ENCODE measurements at places on chromosomes 1 and 21. TPM values are rescaled to one million over a fixed set of nuclear protein-coding genes. Genes with fewer than 3 reads are reported as not detected.

Gene SDE2
- total RNA-seq = 29.5 TPM

Gene CD2
- total RNA-seq = not detected

Gene LRRIQ3
- total RNA-seq = 0.16 TPM

Gene MOB3C
- total RNA-seq = 8.9 TPM

Gene CPT2
- total RNA-seq = 8.3 TPM

Gene TENT5C
- total RNA-seq = 0.16 TPM

Gene TIE1
- 1,208 TPM for total RNA-seq

Gene KLHL17
- 8.5 TPM for total RNA-seq

Gene RAB25
- not detected for total RNA-seq

Gene ACKR1
- not detected for total RNA-seq

Gene C1orf105
- not detected for total RNA-seq

Gene ADAMTS4
- total RNA-seq = 9.7 TPM

Gene SELENOF
- total RNA-seq = 120 TPM

Gene FMO4
- total RNA-seq = 0.16 TPM

Gene TDRD10
- total RNA-seq = 5.2 TPM

Gene COL6A1
- total RNA-seq = 25.9 TPM

Gene CCDC17
- 0.97 TPM for total RNA-seq

Gene DNASE2B
- total RNA-seq = under 0.01 TPM

Gene CRP
- not detected for total RNA-seq

Gene TSACC
- 0.32 TPM for total RNA-seq

Gene SLC25A34
- total RNA-seq = 0.44 TPM

Gene CHI3L2
- total RNA-seq = not detected

Gene SFN
- total RNA-seq = 0.16 TPM

Gene MEGF6
- 30.8 TPM for total RNA-seq

Gene ODF2L
- 25.3 TPM for total RNA-seq

Gene NHLH2
- not detected for total RNA-seq

Gene CLIC4
- 270 TPM for total RNA-seq

Gene HSD3B2
- not detected for total RNA-seq

Gene PDZK1
- total RNA-seq = 0.31 TPM

Gene CSF1
- total RNA-seq = 6.3 TPM

Gene PAQR7
- 9.1 TPM for total RNA-seq

Gene WNT9A
- total RNA-seq = 1.7 TPM

Gene LHX4
- not detected for total RNA-seq

Gene SIM2
- not detected for total RNA-seq

Gene CAPN8
- not detected for total RNA-seq

Gene CA6
- not detected for total RNA-seq

Gene SLC1A7
- not detected for total RNA-seq

Gene SMIM34
- total RNA-seq = not detected

Gene GPR153
- 3.1 TPM for total RNA-seq

Gene IVL
- total RNA-seq = not detected

Gene SHISAL2A
- not detected for total RNA-seq

Gene LCE3C
- not detected for total RNA-seq

Gene SPRR1B
- not detected for total RNA-seq

Gene SLC26A9
- 0.06 TPM for total RNA-seq

Gene HSPG2
- 889 TPM for total RNA-seq

Gene ECM1
- 0.16 TPM for total RNA-seq

Gene GJB3
- total RNA-seq = not detected

Gene DMBX1
- total RNA-seq = not detected

Gene MRPS15
- 59.9 TPM for total RNA-seq

Gene ZBTB21
- 2.8 TPM for total RNA-seq

Gene PKLR
- total RNA-seq = not detected

Gene AMY2A
- not detected for total RNA-seq

Gene ATP6V1G3
- total RNA-seq = not detected

Gene RPTN
- not detected for total RNA-seq

Gene CTTNBP2NL
- 15.5 TPM for total RNA-seq

Gene ADAMTSL4
- under 0.01 TPM for total RNA-seq

Gene G0S2
- 0.65 TPM for total RNA-seq

Gene SLC9C2
- total RNA-seq = under 0.01 TPM

Gene FCRL5
- not detected for total RNA-seq
